ENCODE measurements at places on chromosomes 13 and 19. TPM values are rescaled to one million over a fixed set of nuclear protein-coding genes. Genes with fewer than 3 reads are reported as not detected.

Gene RXFP2
- total RNA-seq: not detected

- DNase-seq: no peak
Observed at GRCh38 chr19:597406-598315, 8.0 kb downstream of the HCN2 start.

DNA sequence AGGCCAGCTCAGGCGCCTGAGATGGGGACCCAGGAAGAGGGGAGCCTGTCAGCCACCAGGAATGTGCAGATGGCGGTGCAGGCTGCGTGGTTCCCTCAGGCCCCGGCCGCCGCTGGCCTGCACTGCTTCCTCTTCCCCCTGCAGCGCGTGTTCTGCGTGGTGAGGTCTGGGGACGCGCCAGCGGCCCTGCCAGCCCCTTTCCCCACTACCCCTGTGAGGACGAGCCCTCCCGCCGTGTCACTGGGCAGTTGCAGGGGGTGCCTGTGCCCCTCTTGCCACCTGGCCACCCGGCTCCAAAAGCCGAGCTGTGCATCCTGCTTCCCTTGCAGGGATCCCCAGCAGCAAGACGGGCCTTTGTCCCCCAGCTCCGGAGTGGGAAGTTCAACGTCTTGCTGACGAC lies 58.4 kb downstream of the SMARCA4 start:
- no peak for DNase-seq

GRCh38 chr19:14248578-14249011 lies 42.6 kb upstream of the ADGRL1 start:
- DNase-seq: peak; percentile 40
